Mucosa of gallbladder (tissue), 1 donor: ENCODE measurements at places on chromosomes 1 and 21.

DNA sequence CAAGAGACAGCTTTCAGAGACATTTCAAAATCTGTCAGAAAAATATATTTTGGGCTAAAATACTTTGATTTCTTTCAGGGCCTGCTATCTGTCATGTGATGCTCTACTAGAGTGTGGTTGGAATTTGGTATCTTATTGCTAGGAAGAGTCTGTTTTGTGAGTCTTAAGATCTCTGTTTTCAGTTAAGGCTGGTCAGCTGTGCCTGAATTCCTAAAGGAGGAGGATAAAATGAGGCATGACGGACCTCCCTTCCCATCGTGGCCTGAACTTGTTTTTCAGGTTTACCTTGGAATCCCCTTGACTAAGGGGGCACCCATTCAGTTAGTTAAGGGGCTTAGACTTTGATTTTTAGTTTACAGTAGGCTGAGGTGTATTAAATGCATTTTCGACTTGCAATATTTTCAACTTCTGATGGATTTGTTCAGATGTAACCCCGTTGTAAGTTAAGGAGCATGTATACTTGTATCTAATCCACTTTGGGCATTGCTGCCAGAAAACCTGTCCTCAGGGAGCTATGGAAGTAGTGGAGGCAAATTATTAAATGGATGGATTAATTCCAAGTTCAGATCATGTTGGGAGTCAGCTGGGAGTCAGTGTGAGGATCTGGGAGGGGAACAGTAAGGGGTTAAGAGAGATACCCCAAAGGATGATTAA lies 18.3 kb downstream of the CAPN2 start:
- no peak for DNase-seq

GRCh38 chr1:221809091-221810029 lies 67.5 kb upstream of the DUSP10 start:
- peak; percentile 17 for DNase-seq

DNA sequence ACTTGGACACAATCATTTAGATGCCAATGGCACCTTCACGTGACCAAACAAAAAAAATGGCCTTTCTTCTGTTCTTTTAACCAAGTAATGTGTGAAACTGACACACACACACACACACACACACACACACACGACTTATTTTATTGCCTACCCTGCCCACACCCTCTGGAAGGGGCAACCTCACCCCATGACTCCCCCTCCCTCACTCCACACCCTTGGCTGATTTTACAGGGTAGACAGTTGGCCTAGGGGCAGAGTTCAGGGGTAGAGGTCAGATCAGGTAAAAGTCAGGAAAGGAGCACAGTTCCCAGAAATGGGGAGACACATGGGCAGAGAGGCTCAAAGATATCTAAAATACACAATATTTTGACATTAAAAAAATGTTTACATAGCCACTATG lies 144.8 kb upstream of the GJB5 start:
- no peak for DNase-seq

GRCh38 chr21:17436626-17437111 lies 76.2 kb upstream of the CXADR start:
- no peak for DNase-seq

GRCh38 chr1:195238313-195238712 lies 1369.9 kb downstream of the KCNT2 start:
- DNase-seq: no peak

- no peak for DNase-seq
Measured at GRCh38 chr21:38439426-38439825, 58.9 kb downstream of the ERG start.

DNA sequence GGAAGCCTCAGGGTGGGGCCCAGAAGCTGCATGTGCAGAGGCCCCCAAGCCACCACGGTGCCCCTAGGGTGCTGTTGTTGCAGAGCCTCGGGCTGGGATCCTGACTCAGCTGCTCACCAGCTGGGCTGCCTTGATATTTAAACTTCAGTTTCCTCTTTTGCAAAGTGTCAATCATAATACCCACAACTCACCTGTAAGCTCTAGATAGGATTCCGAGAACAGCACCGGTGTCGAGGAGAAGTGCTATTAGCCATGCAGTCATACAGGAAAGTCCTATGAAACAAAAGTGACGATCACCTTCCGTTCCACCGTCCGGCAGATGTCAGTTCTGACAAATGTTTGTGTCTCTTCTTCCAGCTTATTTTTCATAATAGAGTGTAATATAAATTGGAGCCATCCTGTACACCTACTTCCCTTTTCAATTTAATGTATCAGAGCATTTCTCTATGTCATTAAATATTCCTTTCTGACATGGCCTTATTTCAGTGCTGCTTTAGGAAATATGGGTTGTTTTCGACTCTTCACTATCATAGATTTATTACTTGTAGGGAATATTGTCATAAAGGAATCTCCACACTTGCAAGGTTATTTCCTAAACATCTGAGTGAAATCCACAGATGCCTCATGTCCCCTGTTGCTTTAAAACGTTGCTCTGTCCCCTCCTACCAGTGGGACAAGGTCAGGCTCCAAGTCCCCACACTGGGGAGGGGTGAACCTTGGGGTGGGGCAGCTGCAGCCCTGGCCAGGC lies 100.8 kb downstream of the SIK1 start:
- no peak for DNase-seq
